Nephron progenitor cell (in vitro differentiated cells): ENCODE measurements at places on chromosomes 7 and 10.

- DNase-seq = no peak
Observed at GRCh38 chr7:31741852-31742251, 54.8 kb downstream of the PPP1R17 start.

DNA sequence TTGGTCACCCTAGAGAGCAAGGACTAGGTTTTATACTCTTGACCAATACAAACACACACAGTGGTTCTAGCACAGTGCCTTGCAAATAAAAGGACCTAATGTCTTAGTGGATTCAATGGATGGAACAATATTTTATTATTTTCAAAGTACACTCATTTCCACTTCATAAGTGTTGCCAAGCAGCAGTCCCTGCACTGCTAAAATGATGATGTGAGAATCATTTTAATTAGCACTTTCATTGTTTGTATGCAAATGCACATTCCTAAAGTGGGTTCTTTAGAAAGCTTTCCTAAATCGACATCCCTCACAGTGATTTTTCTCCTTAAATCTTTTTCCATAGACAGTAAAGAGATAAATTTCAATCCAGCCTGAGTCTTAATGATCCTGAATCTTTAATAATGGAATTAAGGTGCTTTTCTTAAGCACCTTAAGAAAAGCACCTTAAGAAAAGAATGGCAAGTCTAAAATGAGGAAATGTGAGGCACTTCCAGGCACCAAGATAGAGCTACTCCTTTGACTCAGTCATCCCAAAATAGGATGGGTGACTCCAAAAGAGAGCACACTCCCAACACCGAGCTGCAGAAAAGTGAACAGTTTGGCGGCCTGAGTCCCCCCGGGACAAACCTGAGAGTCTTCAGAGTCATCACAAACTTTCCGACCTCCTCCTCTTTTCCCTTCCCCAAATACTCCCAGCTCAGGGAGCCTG, 84.5 kb downstream of the SORBS1 start:
- DNase-seq = no peak

DNA sequence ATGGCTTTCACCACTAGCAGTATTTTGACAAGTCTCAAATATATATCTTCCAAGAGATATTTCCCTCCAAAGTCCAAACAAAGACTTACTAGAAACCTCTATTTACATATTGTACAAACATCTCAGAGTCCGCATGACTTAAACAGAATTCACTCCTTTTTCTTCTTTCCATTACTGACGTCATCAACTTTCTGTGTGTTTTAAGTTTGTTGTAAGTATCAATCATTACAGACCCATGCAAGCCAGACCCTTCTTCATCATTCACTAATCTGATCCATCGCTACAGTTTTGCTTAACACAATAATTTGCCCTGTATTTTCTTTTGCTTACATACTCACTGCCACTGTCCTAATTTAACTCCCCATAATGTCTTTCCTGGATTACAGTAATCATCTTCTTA, 51.9 kb downstream of the SEMA3A start:
- no peak for DNase-seq

GRCh38 chr7:132206594-132206993, 369.7 kb downstream of the PLXNA4 start:
- no peak for DNase-seq

DNA sequence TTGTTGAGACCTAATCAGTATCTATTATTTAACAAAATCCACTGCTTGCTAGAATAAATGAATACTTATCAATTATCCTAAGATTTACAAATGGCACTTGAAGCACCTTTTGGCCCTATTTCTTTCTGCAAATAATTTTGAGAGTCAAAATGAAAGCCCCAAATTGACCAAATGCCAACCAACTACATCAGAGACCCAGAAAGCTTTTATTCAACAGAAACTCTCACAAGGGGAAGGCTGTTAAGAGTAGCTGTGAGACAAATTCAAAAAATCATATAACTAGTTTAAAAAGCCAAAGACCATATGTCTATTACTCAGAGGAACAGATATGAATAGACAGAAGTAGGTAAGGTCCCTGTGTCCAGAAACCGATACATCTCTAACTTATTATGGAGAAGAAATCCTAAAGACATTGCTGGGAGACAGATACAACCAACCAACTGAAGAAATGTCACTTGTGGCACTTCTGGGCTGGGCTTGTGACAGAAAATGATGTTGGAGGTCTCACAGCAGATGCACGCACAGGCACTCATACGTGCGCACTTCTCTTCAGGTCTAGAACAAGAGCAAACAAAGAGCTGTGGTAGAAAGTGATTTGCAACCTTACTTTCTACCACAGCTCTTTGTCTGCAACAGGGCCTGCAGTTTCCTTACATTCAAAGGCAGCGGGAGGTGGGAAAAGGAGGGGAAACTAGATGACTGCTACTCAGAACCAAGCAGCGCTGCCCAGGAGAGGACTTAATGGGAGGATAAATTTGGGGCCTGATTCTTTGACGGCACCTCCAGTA, 58.6 kb upstream of the KCNIP2 start:
- no peak for DNase-seq

DNA sequence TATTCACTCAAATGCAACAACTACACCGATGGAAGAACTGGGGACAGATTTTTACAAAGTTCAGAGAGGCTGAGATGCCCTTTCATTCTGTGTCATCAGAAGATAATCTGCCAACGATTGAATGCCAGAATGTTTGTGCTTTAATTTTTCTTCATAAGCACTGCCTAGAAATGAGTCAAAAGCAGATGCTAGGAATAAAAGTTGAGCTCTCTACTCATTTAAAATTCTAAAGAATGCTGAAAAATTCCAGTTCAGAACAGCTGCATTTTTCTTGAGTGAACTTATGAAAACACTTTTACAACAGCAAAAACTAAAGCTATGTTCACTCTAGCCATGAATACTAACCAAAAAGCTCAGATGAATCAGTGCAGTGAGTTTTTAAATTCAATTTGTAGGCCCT, 22.3 kb upstream of the FAM133B start:
- no peak for DNase-seq

GRCh38 chr10:107487284-107487683, 322.8 kb upstream of the SORCS1 start:
- DNase-seq = no peak

DNA sequence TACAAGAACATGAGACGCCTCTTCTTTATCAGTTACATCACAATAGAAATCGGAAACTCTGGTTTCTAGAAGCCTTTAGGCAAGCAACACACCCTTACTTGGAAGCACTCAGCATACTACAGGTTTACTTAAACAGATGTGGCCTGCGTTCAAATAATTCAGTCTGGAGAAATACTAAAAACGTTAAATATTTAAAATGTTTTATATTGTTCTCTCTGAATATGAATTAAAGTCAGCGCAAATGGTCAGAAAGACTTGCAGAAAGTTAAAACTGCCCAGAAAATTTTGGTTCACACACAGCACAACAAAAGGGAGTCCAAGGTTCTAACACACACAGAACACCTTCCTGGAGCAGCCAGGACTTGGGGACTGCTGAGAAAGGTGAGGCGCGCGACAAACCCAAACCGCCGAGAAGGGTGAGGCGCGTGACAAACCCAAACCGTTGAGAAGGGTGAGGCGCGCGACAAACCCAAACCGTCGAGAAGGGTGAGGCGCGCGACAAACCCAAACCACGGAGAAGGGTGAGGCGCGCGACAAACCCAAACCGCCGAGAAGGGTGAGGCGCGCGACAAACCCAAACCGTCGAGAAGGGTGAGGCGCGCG, 25.8 kb downstream of the ESYT2 start:
- no peak for DNase-seq

GRCh38 chr7:50205011-50205410, 99.5 kb upstream of the IKZF1 start:
- no peak for DNase-seq

- DNase-seq = no peak
Observed at GRCh38 chr10:27611744-27612550, 107.8 kb downstream of the RAB18 start.

DNA sequence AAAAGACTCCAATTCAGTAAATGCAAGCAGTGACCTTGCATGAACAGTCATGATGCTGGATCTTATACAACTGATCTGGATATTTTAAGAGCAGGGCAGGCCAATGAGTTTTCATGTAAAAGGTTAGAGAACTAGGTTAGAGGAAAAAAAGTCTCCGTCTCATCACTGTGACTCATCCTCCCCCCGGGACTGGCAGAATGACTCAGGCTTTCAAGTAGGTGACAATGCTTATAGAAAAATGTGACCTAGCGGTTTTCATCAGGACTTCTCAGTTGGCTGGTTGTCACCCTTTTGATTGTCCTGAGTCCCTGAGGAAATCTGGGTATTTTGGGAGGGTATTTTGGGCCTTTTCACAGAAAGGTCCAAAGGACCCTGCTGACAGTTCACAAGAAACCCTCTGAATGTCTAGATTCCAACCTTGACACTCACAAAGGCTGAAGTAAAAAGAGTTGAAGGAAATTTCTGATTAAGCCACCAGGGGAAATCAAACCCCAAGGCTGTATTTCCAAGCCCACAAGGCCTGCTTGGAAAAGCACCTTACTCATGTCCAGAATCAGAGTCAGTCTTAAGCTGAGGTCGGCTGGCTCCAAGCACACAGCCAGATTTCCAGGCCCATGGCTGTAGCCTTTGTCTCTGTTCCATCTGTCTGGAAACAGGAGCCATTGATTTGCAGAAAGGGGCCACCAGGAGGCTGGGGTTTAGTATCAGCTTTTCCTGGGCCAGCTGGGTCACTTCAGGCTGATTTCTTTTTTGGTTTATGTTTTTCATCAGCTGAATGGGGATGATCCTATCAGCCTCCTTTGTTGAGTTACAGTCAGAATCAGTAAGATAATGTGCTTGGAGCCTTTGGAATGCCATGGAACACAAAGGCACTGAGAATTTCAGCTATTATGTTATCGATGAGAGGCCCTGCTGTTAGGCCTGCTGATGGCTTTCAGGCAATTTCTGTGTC, 226.4 kb upstream of the HABP2 start:
- no peak for DNase-seq

DNA sequence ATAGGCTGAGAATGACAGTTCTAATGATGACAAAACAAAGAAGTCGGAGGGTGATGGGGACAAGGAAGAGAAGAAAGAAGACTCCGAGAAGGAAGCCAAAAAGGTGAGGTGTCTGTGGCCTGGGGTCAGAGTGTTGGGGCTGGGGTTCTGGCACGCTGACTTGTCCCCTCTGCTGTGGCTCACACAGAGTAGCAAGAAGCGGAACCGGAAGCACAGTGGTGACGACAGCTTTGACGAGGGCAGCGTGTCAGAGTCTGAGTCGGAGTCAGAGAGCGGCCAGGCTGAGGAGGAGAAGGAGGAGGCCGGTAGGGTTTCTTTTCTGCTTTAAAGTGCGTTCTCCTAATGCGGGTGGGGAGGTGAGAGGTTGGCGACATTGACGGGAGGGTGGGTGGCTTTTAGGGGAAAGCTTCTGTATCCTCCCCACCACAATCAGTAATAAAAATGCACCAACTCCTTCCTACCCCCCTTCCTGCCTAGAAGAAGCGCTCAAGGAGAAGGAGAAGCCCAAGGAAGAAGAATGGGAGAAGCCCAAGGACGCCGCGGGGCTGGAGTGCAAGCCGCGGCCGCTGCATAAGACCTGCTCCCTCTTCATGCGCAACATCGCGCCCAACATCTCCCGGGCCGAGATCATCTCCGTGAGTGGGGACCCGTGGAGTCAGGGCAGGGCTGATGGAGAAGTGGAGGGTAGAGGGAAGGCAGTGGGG, 4.6 kb downstream of the UFSP1 start:
- no peak for DNase-seq

GRCh38 chr10:75398200-75398691, 3.3 kb downstream of the ZNF503 start:
- DNase-seq = no peak

- DNase-seq = no peak
Observed at GRCh38 chr7:34109936-34110780, 204.8 kb downstream of the BMPER start.

- DNase-seq = no peak
Observed at GRCh38 chr7:33971106-33971505, 65.8 kb downstream of the BMPER start.
